Calu3 (cell line): ENCODE measurements at places on chromosomes 7 and 10. TPM values are rescaled to one million over a fixed set of nuclear protein-coding genes. Genes with fewer than 3 reads are reported as not detected.

CLDN4 gene
- total RNA-seq: 283 and 325 TPM in 2 replicates

GRCh38 chr10:101829561-101830315 is 11.5 kb upstream of the OGA start:
- peak overlapping the region; percentile 69 for H3K27ac ChIP-seq
- DNase-seq: no peak
- H3K4me1 ChIP-seq: peaks cover 14% of the 10 kb centered on the region
- H3K4me3 ChIP-seq: peak overlapping the region; percentile 80
- H3K36me3 ChIP-seq: peaks cover 11% of the 10 kb centered on the region

GRCh38 chr10:130135676-130136225 is 440 bp upstream of the GLRX3 start:
- H3K36me3 ChIP-seq: peaks cover 37% of the 10 kb centered on the region
- peak overlapping the region; percentile 80 for H3K4me3 ChIP-seq
- peaks cover 8% of the 10 kb centered on the region for H3K4me1 ChIP-seq
- H3K27ac ChIP-seq: no peak overlapping the region
- H3K27me3 ChIP-seq: no peaks in the 10 kb centered on the region
- DNase-seq: no peak

- no peak for DNase-seq
- H3K36me3 ChIP-seq: no peaks in the 10 kb centered on the region
- peaks cover 91% of the 10 kb centered on the region for H3K27me3 ChIP-seq
- H3K4me3 ChIP-seq: no peak overlapping the region
- no peaks in the 10 kb centered on the region for H3K4me1 ChIP-seq
- H3K27ac ChIP-seq: no peak overlapping the region
Measured at GRCh38 chr10:78570633-78571235, 498.0 kb upstream of the ZMIZ1 start.

SUN3 gene
- 1.1 and 1.8 TPM in 2 replicates for total RNA-seq

DIP2C gene
- total RNA-seq: 11.0 and 13.2 TPM in 2 replicates

GJD4 gene
- total RNA-seq: not detected in 2 replicates
